ENCODE measurements at places on chromosomes 2 and 18.

- DNase-seq: no peak
Measured at GRCh38 chr2:187362151-187362550, 85.9 kb downstream of the CALCRL start.

GRCh38 chr2:60867848-60868247 is 13.5 kb upstream of the REL start:
- DNase-seq: no peak

- no peak for DNase-seq
Measured at GRCh38 chr2:237136824-237137223, 51.1 kb downstream of the COPS8 start.

GRCh38 chr2:207883002-207883780 is 113.5 kb upstream of the FZD5 start:
- DNase-seq: no peak

Measured in activated naive CD4-positive, alpha-beta T cell (primary cell).